CD4-positive, alpha-beta T cell treated with Interleukin-15 for 4 hours (primary cell): ENCODE measurements at places on chromosomes 1 and 21.
A peak's percentile ranks its signal among the peaks of the same experiment; 100 is the strongest.

DNA sequence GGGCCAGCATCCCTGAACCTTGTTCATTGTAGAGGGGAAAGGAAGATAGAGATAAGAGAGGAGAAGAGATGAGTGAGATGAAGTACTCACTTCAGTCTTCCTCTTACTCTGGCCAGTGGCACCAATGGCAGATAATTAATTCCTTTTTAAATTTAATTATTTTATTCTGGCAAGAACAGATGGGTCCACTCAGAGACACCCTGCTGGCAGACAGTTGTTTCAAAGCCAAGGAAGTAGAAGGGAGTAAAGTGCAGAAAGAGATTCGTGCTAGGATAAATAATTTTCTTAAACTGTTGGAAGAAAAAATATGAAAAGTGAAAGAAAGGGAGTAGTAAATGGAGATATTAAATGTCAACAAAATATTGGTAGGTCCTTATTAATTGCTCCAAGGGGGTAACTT is 7.7 kb upstream of the GJA5 start:
- DNase-seq = no peak

GRCh38 chr1:183838221-183838620 is 33.3 kb downstream of the RGL1 start:
- DNase-seq = no peak

- no peak for DNase-seq
Observed at GRCh38 chr1:18121072-18121820, 13.6 kb downstream of the IGSF21 start.

DNA sequence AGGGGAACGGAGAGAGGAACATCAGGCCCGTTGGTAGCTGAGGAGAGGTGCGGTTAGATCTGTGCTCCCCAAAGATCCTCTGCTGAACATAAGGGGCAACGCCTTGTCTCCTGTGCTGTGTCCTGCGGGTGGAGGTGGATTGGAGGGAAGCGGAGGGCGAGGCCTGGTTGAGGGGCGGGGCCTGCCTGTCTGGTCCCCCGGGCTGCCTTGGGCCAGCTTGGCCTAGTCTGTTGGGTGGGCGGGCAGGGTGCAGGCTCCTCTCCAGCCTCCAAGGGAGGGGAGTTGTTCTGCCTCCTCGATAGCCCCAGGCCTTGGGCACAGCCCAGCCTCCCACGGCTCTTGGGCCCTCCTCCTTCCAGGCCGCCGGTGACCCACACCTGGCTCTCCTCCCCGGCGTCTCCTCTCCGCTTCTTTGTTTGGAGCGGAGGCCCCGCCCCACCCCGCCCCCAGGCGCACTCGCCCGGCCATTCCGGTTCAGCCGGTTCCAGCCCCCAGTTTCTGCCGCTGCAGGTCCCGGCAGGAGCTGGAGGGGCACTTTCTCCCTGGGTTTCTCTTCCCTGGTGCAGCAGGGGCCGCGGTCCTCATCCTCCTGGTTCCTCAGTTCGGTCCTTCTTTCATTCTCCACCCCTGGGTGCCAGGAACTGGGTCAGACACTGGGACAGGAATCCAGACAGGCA is 19.4 kb downstream of the PTPRF start:
- no peak for DNase-seq

DNA sequence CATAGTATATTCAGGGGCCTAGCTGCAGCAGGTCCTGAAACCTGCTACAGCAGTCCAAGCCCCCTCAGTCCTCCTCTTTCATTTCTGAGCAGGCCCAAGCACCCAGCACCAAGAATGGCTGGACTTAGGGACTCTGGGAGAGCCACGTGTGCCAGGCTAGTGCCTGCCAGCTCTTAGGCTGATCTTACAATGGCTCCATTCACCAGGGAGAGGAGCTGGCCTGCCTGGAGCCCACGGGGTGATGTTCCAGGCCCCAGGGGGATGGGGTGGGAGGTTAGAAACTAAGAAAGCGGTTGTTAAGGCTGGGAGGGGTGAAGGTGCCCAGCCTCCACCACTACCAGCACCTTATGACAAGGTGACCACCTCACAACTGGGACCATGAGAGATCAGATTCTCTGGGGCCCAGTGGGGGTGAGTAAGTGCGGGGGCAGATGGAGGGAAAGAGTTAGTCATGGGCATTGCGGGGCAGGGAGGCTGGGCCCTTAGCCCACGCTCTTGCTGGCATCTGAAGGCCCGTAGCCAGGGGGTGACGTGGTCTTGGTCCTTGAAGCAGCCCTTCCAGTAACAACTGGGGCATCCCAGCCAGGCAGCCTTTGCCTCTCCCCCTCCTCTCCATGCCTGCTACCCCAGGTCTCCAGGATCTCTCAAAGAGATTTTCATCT is 30.3 kb upstream of the CLIC4 start:
- no peak for DNase-seq

DNA sequence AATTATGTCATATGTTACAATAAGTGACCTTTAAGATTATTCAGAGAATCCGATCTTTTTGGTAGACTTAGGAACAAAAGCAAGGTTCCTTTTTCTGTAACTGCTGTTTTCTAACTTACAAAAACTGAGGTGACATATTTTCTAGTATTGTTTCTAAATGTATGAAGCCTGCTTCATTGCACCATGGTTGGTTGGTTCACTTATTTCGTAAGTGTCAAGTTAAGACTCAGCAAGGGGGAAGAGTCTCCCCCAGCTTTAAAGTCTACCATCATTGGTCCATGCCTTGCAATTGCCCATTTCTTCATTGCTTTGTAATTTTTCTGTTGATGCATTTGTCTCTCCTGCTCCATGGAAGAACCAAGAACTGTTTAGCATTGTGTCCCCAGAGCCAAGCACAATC is 136.9 kb downstream of the DISC1 start:
- DNase-seq = no peak

DNA sequence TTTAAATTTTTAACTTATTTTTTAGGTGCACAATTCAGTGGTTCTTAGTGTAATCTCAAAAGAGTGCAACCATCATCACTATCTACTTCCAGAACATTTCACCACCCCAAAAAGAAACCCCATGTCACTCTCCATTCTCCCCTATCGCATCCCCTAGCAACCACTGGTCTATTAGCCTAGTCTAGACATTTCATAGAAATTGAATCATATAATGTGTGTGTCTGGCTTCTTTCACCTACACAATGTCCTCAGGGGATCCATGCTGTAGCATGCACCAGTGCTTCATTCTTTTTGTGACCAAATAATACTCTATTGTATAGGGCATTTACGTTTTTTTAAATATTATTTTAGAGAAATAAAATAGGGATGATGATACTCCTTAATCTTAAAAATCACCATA is 64.7 kb downstream of the JAK1 start:
- no peak for DNase-seq

- no peak for DNase-seq
Observed at GRCh38 chr1:61012341-61012761, 70.0 kb upstream of the NFIA start.

GRCh38 chr1:211625040-211625439 is 46.1 kb upstream of the SLC30A1 start:
- DNase-seq = peak; percentile 29

DNA sequence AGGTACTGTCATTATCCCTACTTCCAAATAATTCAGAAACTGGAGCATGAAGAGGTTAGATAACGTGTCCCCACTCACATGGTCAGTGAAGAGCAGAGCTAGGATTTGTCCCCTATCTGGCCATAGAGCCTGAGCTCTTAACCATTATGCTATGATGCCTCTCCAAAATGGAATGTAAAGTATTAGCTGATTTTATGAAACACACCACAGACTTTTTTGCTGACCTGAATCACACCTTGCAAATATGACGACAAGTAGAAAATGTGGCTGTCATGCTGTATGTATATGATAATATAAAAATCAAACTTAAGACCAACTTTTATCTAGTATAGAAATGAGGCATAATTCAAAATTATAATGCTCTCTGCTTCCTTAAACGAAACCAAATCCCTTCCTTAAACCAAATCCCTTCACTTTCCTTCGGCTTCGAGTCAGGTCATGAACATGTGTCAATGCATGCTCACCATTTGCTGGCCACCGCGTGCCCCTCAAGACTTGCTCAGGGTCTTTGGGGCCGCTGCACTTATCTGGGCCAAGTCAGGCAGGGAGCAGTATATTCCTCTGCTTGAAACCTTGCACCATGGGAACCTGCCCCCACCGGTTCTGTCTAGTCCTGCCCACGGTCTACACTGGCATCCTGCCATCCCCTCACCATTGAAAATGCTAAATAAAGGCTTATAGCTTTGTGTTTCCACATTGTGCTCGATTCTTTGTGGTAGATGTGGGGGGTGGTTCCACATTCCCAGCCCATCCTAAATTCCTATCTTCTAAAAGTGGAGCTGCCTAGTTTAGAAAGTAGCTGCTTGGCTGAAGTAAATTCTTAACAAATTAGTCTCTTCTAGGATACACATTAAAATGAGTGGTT is 1.6 kb upstream of the TMCC2 start:
- DNase-seq = no peak

- DNase-seq = no peak
Observed at GRCh38 chr1:100075773-100076172, 57.0 kb downstream of the SASS6 start.

- DNase-seq = no peak
Observed at GRCh38 chr21:29829564-29830275, 110.1 kb downstream of the GRIK1 start.

GRCh38 chr1:16267690-16268180 is 30.8 kb upstream of the CPLANE2 start:
- no peak for DNase-seq
